ENCODE measurements at places on chromosomes 11 and 22.
A peak's percentile ranks its signal among the peaks of the same experiment; 100 is the strongest.

- no peak for DNase-seq
Observed at GRCh38 chr11:12263141-12263693, 114.2 kb upstream of the PARVA start.

DNA sequence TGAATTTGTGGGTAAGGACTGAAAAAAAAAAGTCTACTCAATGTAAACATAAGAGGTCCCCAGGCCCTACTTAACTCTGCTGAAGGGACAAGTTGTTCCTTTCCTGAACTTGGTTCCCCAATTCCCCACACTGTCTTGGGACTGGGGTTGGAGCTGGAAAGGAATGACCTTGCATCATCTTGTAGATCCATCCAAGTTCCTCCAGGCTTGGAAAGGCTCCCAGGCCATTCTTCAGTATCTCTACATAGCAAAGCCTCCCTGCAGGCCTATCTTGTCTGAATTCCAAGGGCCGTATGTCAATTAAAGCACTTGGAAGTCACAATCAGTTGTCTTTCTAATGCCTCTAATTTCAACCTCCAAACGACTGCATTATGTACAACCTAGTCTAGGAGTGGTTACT is 361.2 kb downstream of the TMEM135 start:
- DNase-seq = peak; percentile 79

GRCh38 chr11:23789938-23790371 is 706.9 kb upstream of the LUZP2 start:
- no peak for DNase-seq

GRCh38 chr22:37940698-37941376 is 12.6 kb downstream of the C22orf23 start:
- no peak for DNase-seq

- DNase-seq = no peak
Observed at GRCh38 chr11:114359342-114359741, 41.0 kb downstream of the C11orf71 start.

DNA sequence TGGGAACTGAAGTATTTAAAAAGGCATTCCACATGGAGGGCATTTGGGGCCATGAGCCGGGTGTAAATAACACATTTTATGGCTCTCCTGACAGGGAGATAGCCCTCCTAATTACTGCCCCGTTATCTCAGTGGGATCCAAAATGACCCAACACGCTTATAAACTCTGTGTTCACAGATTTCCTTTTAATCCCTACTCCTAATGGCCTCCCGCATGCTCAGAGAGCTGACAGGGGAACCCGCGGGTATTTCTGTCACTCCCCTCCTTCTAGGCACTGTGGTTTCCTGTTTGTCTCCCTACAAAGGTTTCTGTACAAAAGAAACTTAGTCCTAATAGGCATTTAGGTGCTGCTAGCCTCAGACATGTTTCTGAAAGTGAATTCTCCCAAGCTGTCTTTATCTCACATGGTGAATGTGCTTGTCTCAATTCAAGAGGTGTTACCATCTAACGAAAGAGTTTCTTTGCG is 202.8 kb upstream of the SEZ6L start:
- no peak for DNase-seq
